Cardiac muscle cell (in vitro differentiated cells and primary cell): ENCODE measurements at places on chromosomes 7 and 10. TPM values are rescaled to one million over a fixed set of nuclear protein-coding genes. Genes with fewer than 3 reads are reported as not detected.

DNA sequence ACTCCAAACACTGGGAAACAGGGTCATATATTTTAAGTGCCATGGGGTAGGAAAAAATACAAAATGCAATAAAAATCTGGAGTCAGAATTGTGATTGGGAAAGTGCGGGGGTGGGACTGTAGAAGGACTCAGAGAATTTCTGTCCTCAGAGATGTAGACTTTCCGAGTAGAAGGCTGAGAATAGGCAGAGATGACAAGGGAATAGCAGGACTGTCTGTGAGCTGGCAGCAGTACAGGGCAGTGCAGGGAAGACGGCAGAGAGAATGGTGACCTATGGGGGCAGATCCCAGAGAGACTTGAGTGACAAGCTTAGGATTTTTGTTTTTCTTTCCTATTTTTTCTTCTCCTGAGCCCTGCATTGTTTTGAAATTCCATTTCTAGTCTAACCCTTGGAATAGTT, 127.6 kb downstream of the SLC16A9 start:
- no peak overlapping the region for H3K4me3 ChIP-seq
- H3K36me3 ChIP-seq, result no peaks in the 10 kb centered on the region
- no peaks in the 10 kb centered on the region for H3K4me1 ChIP-seq
- no peak for DNase-seq
- H3K27me3 ChIP-seq, result no peaks in the 10 kb centered on the region
- no peak overlapping the region for H3K27ac ChIP-seq

- H3K27ac ChIP-seq, result no peak overlapping the region
- no peaks in the 10 kb centered on the region for H3K36me3 ChIP-seq
- no peaks in the 10 kb centered on the region for H3K27me3 ChIP-seq
- H3K4me1 ChIP-seq, result no peaks in the 10 kb centered on the region
- H3K4me3 ChIP-seq, result no peak overlapping the region
These were observed 57.2 kb upstream of the TOMM7 start for GRCh38 chr7:22879709-22880306.

DNA sequence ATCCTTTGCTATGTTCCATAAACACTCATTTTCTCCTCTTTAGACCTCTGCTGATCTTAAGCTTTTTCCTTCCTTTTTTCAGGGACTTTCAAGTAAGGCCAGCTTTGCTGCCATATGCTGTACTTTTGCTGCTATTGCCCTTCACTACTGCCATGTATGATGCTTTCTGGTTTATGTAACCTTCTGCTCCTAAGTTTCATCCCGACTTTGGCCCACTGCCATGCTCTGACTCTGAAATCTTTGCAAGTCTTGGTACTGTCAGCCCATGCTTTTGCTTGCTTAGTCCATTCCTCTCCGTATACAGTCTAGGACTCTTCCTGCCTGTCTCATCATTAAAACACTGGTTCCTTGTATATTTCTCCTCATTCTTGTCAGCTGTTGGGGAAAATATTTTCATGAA, 152.4 kb downstream of the RNF133 start:
- H3K27me3 ChIP-seq, result no peaks in the 10 kb centered on the region
- H3K36me3 ChIP-seq, result no peaks in the 10 kb centered on the region
- no peak overlapping the region for H3K4me3 ChIP-seq
- H3K4me1 ChIP-seq, result no peaks in the 10 kb centered on the region
- no peak overlapping the region for H3K27ac ChIP-seq

SPOCK2 gene
- polyA plus RNA-seq, result 0.85 and 3.9 TPM in 2 replicates

FEZF1 gene
- polyA plus RNA-seq, result not detected in 2 replicates

DNA sequence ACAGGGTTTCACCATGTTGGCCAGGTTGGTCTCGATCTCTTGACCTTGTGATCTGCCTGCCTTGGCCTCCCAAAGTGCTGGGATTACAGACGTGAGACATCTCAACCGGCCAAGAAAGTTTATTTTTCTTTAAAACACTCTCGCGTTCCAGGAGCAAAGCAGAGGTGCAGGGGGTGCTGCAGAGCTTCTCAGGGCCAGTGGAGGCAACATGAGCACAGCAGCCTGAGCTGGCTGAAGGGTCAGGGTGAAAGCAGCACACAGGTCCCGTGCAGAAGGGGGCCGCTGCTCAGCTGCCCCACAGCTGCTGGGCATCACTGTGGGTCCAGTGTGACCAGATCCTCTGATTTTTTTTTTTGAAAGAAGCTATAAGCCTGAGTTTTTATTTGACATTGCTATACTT, 46.1 kb downstream of the EPHB4 start:
- DNase-seq, result no peak
- no peak overlapping the region for H3K27ac ChIP-seq
- H3K36me3 ChIP-seq, result no peaks in the 10 kb centered on the region
- no peak overlapping the region for H3K4me3 ChIP-seq
- no peaks in the 10 kb centered on the region for H3K27me3 ChIP-seq

GRCh38 chr7:122675621-122676020, 23.3 kb downstream of the RNF133 start:
- no peak overlapping the region for H3K4me3 ChIP-seq
- no peak for DNase-seq
- no peaks in the 10 kb centered on the region for H3K27me3 ChIP-seq
- H3K4me1 ChIP-seq, result no peaks in the 10 kb centered on the region
- no peaks in the 10 kb centered on the region for H3K36me3 ChIP-seq
- no peak overlapping the region for H3K27ac ChIP-seq

KCNMA1 gene
- 1.7 and 1.9 TPM in 2 replicates for polyA plus RNA-seq
